Cortex of kidney (tissue), 1 donor: ENCODE measurements at places on chromosomes 7 and 10.

DNA sequence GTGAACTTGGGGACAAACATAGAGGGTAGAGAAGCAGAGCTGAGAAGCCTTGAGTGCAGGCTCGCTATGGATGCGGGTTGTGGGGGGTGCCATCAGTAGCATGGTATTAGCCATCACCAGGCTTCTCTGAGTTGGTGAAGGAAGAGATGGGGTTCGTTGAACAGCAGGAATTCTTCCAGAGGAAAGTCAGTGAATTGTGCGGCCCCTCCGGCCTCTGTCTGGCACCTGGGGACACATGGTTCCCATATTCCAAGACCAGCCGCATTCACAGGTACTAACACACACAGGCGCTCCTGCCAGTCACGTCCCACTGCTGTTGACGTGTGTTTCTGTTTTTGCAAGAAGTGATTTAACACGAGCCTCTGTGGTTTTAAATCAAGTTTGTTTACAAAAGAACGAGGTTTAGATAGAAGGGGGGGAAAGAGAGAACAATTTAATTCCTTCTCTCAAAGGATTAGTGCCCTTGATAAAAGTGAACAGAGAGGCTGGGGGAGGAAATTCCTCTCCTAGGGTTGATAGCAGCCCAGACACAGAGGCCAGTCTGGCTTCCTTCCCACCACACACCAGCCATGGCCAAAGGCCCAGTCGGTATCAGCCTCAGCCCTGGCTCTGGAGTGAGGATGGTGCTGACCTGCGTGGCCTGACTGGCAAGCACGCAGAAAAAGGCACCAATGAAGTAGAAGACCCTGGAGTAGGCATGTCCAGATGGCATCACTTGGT is 252.6 kb upstream of the IGFBP3 start:
- no peak for DNase-seq

GRCh38 chr7:101684983-101685330 is 55.9 kb upstream of the MYL10 start:
- DNase-seq: no peak

DNA sequence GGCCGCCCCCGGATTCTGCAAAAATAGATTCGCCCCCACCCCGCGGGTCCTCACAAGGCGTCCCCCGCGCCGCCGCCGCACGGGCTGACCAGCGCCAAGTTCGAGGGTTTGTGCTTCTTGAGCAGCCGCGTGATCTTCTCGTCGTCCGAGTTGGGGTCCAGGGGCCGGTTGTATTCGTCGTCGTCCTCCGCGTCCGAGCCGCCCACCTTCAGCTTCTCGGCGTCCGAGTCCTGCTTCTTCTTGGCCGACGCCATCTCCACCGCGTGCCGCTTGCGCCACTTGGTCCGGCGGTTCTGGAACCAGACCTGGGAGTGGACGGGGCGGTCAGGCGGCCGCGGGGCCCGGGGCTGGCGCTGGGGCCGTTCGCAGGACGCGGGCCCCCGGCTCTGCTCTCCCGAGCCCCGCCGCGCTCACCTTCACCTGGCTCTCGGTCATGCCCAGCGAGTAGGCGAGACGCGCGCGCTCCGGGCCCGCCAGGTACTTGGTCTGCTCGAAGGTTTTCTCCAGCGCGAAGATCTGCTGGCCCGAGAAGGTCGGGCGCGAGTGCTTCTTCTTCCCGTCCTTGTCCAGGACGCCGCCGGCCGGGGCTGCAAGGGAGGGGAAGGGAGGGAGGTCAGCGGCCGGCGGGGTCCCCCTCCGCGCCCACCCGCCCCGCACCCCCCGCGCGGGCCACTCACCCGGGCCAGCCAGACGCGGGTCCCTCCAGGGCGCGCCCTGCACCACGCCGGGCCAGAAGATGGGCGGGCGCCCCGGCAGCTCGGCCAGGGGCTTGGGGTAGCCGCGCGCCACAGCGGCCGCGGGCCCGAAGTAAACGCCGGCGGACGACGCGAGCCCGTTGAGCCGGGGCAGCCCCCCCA is 853 bp downstream of the NKX6-2 start:
- DNase-seq: no peak

DNA sequence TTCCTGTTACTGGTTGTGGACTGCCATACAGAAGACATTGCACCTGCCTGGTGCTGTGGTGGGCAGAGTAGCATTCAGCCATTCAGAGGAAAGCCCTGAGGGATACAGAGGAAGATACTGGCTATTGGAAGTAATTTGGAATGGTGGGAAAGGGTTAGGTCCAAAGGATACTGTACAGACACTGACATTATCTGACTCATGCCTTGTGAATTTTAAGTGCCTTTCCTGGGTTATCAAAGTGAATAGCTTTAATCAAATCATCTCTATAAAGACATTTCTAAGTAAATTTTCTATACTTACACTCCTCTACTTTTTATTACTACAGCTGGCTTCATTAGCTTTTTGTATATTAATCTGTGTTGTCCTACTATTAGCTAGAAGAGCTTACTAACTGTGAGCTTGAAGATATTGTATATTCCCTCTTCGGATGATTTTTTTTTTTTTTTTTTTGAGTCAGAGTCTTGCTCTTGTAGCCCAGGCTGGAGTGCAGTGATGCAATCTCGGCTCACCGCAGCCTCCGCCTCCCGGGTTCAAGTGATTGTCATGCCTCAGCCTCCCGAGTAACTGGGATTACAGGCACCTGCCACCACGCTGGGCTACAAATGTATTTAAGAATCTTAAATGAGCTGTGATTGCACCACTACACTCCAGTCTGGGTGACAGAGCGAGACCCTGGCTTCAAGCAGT is 186.5 kb downstream of the ADK start:
- no peak for DNase-seq

- no peak for DNase-seq
Measured at GRCh38 chr7:90957883-90958282, 306.4 kb upstream of the FZD1 start.

DNA sequence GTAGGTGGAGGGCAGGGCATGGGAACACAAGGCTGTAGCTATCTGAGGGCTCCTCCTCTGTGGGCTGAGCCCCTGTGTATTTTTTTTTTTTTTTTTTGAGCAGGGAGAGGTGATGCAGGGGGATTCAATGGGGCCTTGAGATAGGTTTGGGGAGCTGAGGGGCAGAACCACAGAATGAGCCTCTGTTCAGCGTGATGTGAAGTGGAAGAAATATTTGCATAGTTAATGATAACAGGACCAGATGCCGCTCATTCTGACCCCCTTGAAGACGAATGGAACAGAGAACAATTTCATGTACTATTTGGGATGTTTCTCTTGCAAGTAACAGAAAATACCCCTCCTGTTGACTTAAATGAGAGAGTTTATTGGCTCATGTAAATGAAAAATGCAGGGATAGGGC is 69.7 kb upstream of the EMX2 start:
- no peak for DNase-seq

GRCh38 chr7:106057962-106058927 is 53.9 kb downstream of the SYPL1 start:
- no peak for DNase-seq

GRCh38 chr7:156184164-156184563 is 371.9 kb upstream of the SHH start:
- DNase-seq: no peak

DNA sequence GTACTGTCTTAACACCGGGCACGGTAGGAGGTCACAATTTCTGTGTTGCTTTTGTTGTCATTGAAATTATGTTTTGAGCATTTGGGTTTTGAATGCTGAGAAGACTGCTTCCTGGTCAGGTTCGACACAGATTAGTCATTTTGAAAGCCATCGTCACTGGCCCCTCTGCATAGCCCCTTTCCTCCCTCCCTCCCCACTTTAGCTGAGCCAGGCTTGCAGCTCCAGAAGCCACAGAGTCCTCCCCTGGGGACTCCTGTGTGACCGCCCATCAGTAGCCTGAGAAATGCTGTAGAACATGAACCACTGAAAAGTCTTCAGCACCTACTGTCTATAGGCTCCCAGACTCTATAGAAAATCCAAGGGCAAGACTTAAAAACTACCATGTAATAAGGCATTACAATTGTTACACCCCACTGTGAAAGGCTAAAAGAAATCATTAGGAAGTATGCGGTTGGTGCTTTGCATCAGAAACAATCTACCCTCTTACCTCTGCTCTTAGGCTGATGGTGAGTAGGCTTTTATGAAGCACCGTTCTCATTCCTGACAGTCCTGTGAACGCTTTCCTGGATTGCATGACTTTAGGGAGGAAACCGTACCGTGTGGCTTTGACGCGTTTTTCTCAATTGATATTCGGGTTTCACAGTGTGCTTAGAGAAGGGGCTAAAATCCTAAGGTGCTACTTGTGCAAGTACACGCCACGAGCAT is 24.8 kb downstream of the JCAD start:
- no peak for DNase-seq

DNA sequence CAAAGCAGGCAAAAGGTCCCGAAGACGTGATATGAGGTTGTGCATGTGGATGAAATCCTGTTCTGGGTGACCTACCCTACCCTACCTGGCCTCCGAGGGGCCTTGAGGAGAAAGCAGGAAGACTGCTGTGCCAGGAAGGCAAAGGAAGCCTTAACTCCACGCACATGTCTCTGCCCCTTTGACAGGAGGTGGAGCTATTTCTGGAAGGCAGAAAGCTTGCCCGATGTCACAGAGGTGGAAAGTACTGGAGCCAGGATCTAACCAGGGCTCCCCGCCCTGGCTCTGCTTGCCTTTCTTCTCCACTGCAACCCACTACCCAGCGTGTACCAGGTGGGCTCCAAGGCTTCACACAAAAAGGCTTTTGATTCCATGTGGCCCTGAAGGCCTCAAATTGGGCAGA is 66.4 kb upstream of the DDC start:
- DNase-seq: no peak

DNA sequence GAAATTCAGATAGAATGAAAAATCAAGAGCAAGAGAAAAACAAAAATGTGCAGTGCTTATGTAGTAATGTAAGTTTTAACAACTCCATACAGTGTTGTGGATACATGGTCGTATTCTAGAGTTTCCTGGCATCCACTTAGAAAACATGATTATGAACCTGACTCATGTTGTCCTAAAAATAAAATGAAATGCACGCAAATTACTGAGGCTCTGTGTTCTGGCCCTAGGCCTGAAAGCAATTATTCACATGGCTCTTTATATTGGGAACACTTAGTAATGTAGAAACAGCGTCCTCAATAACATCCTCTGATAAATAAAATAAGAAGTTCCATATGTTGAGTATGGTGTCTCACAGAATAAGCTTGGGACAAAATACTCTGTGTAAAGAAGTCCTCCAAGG is 200.2 kb upstream of the SEMA3E start:
- no peak for DNase-seq

- DNase-seq: no peak
Measured at GRCh38 chr7:142598297-142598696, 151.0 kb upstream of the PRSS1 start.

GRCh38 chr7:68604541-68604940 is 993.7 kb upstream of the AUTS2 start:
- no peak for DNase-seq

GRCh38 chr7:148711191-148712102 is 12.7 kb downstream of the CUL1 start:
- DNase-seq: no peak

DNA sequence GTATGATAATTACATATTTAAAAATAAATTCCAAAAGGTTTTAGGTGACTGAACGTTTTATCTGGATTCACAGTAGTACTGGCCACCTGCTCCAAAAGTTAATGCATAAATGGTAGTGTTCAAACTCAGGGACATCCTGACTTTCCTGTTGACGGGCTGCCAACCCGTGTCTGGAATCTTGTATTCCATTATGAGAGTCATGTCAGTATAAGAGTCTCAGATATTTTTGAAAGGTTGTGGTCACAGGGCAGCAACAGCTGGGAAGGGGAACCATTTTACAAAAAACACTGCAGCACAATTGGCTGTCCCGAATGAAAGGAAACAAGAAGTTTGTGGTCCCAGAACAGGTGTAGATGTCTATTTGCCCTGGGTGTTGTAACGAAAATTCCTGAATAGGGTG is 2.8 kb downstream of the TDRD1 start:
- DNase-seq: no peak

DNA sequence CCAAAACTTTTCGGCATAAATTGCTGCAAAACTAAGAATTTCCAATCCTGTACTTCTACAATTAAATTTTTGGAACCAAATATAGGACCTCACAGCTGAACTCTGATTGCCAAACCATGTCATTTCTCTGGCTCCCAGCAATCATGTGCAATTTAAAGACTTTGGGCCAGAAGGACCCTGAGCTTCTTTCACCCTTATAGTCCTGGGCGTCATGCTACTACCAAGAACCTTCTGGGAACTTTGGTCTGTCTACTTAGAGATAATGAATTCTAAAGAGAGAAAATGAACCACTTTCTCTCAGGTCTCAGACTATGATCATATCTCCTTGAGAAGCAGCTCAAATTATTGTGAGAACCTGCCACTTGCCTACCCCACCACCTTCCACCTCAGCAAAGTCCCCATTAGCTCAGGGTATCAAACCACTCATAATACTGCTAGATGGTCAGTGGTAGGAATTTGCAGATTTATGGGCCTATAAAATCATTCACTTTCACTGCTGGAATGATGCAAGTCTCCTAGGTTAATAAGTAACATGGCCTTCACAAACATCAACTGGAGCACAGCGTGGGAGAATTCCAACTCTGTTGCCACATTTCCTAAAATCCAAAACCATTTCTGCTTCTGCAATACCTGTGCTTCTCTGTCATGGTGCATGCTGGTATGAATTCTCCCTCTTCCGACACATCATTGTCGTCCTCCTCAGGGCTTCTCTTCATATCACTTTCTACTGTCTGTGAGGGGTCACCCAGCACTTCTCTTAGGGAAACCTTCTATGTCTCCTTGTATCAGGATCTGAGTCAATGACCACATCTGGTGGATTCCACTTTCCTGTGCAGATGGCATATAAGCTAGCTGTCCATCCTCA is 6.6 kb upstream of the WDR91 start:
- no peak for DNase-seq

DNA sequence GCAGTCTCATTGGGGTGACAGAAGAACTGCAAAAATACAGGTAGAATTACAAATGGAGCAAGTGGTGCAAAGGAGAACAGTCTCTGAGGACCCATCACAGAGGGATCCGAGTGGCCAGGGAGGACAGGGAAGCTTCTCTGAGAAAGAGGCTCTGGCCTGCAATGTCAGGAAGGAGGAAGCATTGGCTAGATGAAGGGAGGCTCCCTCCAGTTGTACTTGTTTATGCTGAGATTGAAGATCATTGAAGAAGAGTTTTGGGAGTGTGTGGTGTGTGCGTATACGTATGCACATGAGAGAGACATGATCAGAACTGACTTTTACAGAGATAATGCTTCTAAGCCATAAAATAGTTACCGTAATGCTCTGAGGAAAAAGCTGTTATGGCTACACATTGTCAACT is 274.7 kb upstream of the FZD8 start:
- no peak for DNase-seq
